Astrocyte (in vitro differentiated cells and primary cell): ENCODE measurements at places on chromosomes 11 and 22. TPM values are rescaled to one million over a fixed set of nuclear protein-coding genes. Genes with fewer than 3 reads are reported as not detected.

TMEM191C gene
- 2.8 and 3.4 TPM in 2 replicates for total RNA-seq

- H3K36me3 ChIP-seq = no peaks in the 10 kb centered on the region
- DNase-seq = no peak
- H3K4me1 ChIP-seq = peaks cover 5% of the 10 kb centered on the region
- H3K4me3 ChIP-seq = no peak overlapping the region
Observed at GRCh38 chr22:39266398-39267030, 21.7 kb upstream of the PDGFB start.

OR5A2 gene
- total RNA-seq = not detected in 2 replicates

GRCh38 chr11:123164732-123165450 lies 30.2 kb downstream of the CLMP start:
- H3K36me3 ChIP-seq = no peaks in the 10 kb centered on the region
- H3K27me3 ChIP-seq = no peaks in the 10 kb centered on the region
- H3K4me1 ChIP-seq = peaks cover 4% of the 10 kb centered on the region
- H3K4me3 ChIP-seq = no peak overlapping the region

CHKB gene
- 36.1 and 40.7 TPM in 2 replicates for total RNA-seq

TYR gene
- not detected in 2 replicates for total RNA-seq

CNGA4 gene
- 0.16 and 0.31 TPM in 2 replicates for total RNA-seq

GRCh38 chr22:48827268-48827846 lies 1000.3 kb downstream of the BRD1 start:
- H3K4me1 ChIP-seq = peaks cover 4% of the 10 kb centered on the region
- no peak overlapping the region for H3K27ac ChIP-seq
- H3K36me3 ChIP-seq = no peaks in the 10 kb centered on the region
- H3K27me3 ChIP-seq = no peaks in the 10 kb centered on the region
- H3K4me3 ChIP-seq = no peak overlapping the region
- DNase-seq = peak; percentile 35

DNA sequence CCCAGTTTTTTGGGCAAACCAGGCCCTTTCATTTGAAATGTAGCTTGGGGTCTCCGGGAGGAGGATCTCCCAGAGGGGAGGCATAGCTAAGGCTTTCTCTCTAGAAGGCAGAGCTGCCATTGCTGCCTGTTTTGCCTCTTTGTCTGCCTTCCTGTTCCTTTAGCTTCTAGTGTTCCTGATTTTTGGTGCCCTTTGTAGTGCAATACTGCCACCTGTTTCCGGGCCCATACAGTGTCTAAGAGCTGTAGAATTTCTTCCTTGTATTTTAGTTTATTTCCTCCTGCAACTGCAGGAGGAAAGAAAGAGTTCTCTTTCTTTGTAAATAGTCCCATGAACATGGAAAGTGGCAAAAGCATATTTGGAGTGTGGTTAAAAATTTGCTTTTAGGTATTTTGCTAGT lies 19.3 kb upstream of the GLYATL1 start:
- H3K36me3 ChIP-seq = no peaks in the 10 kb centered on the region
- no peak for DNase-seq
- no peak overlapping the region for H3K4me3 ChIP-seq
- H3K27ac ChIP-seq = no peak overlapping the region
- no peaks in the 10 kb centered on the region for H3K27me3 ChIP-seq

- no peak overlapping the region for H3K4me3 ChIP-seq
- H3K36me3 ChIP-seq = no peaks in the 10 kb centered on the region
- no peak overlapping the region for H3K27ac ChIP-seq
- DNase-seq = no peak
Observed at GRCh38 chr11:31953803-31954327, 137.0 kb upstream of the RCN1 start.

DNA sequence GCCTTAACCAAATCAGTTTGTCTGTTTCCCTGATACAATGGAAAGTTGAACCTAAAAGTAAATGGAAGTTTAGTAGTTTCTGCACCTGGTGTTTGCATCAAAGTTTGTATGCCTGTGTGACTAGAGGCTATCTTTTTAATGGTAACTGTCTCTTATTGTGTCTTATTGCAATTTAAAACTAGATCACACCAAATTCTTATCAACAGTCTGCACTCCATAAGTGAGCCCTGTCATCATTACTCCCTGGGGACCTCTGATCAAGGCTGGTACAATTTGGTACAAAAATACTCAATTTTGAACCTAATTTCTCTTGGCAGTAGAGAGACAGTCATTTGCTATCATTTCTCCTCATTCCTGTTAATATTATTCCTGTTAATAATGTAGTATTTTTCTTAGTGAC lies 38.1 kb downstream of the ARHGAP1 start:
- H3K27ac ChIP-seq = no peak overlapping the region
- peaks cover 34% of the 10 kb centered on the region for H3K36me3 ChIP-seq
- H3K4me1 ChIP-seq = peaks cover 7% of the 10 kb centered on the region
- no peak for DNase-seq
- H3K4me3 ChIP-seq = no peak overlapping the region

GRCh38 chr11:67117672-67118180 lies 1.3 kb upstream of the KDM2A start:
- no peaks in the 10 kb centered on the region for H3K36me3 ChIP-seq
- H3K27ac ChIP-seq = no peak overlapping the region
- H3K27me3 ChIP-seq = no peaks in the 10 kb centered on the region
- H3K4me3 ChIP-seq = no peak overlapping the region

ANKK1 gene
- total RNA-seq = 0.19 TPM in 1 of 2 replicates, not detected in the other

DNA sequence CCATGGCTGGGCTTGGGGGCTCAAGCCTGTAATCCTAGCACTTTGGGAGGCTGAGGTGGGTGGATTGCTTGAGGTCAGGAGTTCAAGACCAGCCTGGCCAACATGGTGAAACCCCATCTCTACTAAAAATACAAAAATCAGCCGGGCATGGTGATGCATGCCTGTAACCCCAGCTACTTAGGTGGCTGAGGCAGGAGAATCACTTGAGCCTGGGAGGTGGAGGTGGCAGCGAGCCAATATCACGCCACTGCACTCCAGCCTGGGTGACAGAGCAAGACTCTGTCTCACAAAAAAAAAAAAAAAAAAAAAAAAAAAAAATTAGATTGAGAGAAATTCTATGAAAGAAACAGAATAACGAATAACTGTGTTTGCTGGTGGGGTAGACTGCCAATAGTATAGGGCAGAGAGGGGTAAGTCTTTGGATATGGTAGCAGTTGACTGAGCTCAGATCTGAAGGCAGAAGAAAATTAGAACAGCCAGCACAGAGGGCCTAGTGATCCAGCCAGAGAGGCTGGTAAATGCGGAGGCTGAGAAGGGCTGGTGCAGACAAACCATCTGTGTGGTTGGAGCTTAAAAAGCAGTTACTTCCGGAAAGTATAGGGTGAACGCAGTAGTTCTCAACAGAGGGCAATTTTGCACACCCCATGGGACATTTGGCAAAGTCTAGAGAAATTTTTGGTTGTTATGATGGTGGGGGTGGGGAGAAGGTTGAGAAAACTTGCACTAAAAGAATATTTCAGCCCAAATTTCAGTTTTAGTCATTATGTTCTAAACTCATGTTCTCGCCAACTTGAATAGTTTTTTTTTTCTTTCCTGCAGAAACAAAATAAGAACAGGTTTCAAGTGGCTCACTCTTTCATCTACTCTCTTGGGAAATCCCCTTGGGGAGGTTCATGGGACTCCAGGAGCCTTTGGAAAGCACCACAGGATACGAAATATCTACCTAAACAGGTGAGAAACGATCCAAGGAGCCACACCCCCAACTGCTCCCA lies 1.6 kb upstream of the HORMAD2 start:
- no peaks in the 10 kb centered on the region for H3K36me3 ChIP-seq
- H3K27me3 ChIP-seq = peaks cover 23% of the 10 kb centered on the region
- H3K4me3 ChIP-seq = no peak overlapping the region
- DNase-seq = no peak
- no peak overlapping the region for H3K27ac ChIP-seq
- H3K4me1 ChIP-seq = peaks cover 5% of the 10 kb centered on the region

DNA sequence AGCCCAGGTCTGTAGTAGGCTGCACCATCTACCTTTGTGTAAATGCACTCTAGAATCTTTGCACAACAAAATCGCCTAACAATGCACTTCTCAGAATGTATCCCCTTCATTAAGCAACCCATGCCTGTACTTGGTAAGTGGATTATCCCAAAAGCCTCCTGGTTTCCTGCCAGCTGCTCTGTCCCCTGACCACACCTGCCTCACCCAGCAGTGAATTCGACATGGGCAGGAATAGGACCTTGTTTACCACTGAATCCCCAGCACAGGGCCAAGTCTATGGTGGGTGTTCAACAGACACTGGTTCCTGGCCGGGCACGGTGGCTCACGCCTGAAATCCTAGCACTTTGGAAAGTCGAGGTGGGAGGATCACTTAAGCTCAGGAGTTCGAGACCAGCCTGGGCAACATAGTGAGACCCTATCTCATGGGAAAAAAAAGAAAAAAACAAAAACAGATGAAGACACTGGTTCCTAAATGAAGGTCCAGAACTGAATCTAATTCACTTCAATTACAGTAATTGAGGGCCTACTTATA lies 5.1 kb upstream of the SYCE3 start:
- DNase-seq = no peak
- H3K4me3 ChIP-seq = no peak overlapping the region
- H3K36me3 ChIP-seq = no peaks in the 10 kb centered on the region

DNA sequence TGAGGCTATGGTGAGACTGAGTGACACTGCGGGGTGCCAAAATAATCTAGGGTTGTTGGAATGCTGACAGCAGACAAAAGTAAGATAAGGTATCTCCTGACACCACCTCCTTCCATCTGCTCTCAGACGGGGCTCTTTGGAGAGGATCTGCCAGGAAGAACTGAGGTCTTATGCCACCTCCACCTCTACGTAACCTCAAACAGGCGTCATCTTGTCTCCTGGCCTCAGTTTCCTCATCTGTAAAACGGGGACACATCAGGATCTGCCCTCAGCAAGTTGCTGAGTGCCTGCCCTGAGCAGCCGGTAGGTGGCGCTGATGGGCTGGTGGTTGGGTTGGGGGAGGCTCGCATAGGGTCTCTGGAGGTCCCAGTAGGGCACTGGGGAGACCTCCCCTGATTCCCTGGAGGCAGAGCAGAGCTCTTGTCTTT lies 1.7 kb upstream of the MYEOV start:
- no peak overlapping the region for H3K27ac ChIP-seq
- H3K36me3 ChIP-seq = no peaks in the 10 kb centered on the region
- no peak for DNase-seq
- H3K4me1 ChIP-seq = peaks cover 8% of the 10 kb centered on the region
- no peaks in the 10 kb centered on the region for H3K27me3 ChIP-seq

PTPRCAP gene
- total RNA-seq = 1.7 and 2.3 TPM in 2 replicates

TEX12 gene
- total RNA-seq = not detected in 2 replicates

KRTAP5-2 gene
- not detected in 2 replicates for total RNA-seq
